NCI-H1105 (cell line): ENCODE measurements at places on chromosomes 3 and 15.

- no peak for DNase-seq
Measured at GRCh38 chr3:14513566-14514322, 26.4 kb downstream of the GRIP2 start.

GRCh38 chr3:43268636-43269035 is 17.7 kb upstream of the SNRK start:
- DNase-seq: no peak

- DNase-seq: peak; percentile 52
Measured at GRCh38 chr3:194671511-194671899, 486 bp downstream of the LSG1 start.

- no peak for DNase-seq
Measured at GRCh38 chr3:49804141-49805041, 1.3 kb downstream of the INKA1 start.

GRCh38 chr15:39079296-39079847 is 501.5 kb upstream of the THBS1 start:
- DNase-seq: no peak
